ENCODE measurements at places on chromosomes 5 and 9.

GRCh38 chr9:97397220-97397619 is 14.7 kb upstream of the TDRD7 start:
- no peak for DNase-seq

GRCh38 chr5:139796061-139796806 is 626 bp downstream of the PSD2 start:
- no peak for DNase-seq

DNA sequence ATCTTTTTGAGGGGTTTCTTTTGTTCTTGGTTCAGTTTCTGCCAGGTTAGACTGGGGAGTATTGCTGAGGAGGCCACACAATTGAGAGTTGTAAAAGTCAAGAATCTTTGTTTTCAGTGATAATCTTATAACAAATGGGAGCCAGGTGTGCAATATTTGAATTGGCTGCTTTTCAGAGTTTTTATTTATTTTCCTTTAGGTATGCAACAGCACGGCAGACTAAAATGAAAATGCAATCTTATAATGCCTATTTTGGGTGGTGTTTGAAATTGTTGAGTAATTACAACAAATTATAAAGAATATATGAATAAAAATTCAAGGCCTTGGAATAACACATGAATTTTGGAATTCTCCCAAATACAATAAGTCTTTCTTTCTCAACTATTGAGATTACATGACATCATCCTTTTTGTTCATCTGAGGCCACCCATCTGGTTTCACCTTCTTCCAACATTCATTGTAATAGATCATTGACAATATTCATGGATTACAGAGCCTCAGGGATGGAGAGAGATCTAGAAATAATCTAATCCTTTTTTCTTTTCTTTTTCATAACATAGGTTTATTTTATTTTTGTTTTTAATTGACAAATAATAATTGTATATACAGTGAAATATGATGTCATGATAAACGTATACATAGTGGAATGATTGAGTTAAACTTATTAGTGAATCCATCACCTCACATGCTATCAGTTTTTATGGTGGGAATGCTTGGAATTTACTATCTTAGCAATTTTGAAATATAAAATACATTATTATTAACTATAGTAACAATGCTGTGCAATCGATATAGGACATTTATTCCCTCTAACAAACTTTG is 1061.0 kb downstream of the NR2F1-AS1 start:
- DNase-seq = no peak

DNA sequence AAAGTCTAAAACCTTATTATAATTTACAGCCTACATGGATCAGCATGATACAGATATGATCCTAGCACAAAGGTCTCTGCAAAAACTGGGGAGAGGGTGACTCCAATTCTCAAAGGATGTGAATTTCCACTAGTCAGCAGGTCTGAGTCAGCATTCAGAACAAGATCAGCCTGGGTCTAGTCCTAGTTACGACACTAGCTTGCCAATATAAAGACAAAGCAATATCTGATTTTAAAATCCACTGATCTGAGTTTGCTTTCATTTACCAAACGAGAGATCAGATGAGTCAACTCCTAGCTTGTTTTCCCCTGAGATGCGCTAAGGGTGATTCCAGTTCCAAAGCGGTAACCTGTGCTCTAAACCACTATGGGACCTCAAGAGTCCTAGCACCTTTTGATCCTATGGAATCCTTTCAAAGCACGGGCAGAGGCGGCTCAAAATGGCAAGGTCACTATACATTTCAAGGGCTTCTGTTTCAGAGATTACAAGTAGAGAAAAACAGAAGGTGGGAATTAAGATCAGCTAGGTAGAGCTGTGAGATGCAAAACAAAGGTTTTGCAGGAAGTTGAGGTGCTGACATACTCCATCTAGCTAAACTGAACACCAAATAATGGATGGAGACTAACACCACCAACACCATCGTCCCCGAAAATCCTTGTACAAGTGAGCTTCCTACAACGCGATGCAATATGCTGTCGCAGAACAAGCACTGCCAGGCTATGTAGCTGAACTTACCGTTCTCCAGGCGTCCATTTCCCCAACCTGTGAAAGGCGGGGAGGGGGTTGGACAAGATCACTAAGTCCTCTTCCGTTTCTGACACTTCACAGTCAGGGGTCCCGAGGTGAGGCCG is 906 bp downstream of the SLC25A51 start:
- DNase-seq = no peak

DNA sequence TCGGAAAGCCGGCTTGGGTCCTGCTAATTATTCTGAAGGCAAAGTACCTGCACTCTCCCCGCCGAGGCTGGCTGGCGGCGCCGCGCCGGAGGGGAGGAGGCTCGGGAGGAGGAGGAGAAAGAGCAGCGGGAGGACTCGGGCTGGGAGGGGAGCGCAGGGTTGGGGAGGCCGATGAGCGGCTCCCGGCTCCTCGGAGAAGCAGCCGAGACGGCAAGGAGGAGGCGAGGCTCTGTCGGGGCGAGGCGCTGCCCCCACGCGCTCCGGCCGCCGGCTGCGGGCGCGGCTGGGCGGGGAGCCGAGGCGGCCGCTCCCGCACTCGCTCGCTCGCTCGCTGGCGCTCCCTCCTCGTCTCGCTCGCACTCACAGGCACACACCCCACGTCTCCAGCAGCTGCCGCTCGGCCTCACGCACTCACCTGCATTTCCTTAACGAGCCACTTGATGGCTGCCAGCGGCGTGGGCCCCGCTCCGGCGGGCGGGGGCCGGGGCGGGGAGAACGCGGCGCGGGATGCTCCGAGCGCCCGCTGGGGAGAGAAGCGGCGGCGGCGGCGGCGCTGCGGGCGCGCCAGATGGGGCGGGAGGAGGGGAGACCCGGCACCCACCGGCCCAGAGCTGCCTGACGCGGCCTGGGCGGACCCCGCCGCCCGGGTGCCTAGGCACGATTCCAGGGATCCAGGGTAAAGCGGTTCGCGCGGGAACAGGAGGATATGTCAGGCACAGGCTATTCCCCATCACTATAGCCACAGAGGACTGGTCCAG is at the start of gene PTPRD:
Gene PTPRD, minus strand, starts transcription at position 362 of the 758 bp plus-strand sequence.
- DNase-seq = no peak

DNA sequence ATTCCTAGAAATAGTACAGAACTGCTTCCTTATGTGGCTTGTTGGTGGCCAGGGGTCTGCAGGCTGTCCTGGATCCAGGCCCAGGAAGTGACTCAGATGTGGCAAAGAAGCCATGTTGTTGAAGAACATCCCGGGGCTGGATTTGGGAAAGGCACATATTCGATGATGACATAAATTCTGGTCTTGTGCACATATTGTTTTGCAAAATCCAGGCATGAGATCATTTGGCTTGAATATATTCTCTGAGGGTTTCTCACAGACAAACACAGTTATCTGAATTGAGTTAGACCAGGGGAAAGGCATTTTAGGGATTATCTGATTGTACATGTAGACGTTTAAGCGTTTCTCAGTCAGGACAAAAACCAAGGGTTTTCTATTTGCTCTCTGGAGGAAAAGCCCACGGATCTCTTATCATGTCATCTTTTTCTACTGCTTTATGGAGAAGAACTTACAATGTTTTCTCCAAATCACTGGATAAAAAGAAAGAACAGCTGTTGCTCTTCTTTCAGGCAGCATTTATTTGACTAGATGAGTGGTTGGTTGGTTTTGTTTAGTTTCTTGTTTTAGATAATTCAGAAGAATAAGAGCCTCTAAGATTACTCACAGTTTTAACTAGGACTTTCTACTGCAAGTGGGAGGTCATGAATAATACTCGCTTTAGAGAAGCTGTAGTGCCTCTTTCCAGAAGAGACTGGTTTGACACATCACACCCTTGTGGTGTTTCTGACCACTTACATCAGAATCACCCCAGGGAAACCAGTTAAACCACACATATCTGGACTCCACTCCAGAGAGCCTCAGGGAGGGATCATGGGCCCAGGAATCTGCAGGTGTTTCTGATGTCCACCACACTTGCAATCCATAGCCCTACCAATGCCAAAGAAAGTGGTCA is 29.5 kb upstream of the LHFPL2 start:
- no peak for DNase-seq

- DNase-seq = no peak
Measured at GRCh38 chr5:98934546-98934945, 5.7 kb upstream of the CHD1 start.
